ENCODE measurements at places on chromosomes 6 and 20.

GRCh38 chr6:43862925-43863324 lies 92.9 kb downstream of the VEGFA start:
- DNase-seq = no peak

- DNase-seq = no peak
Observed at GRCh38 chr6:169766232-169766631, 14.8 kb downstream of the ERMARD start.

GRCh38 chr6:85394853-85395538 lies 54.9 kb upstream of the NT5E start:
- DNase-seq = no peak

- no peak for DNase-seq
Observed at GRCh38 chr20:22180244-22180643, 404.1 kb downstream of the FOXA2 start.

DNA sequence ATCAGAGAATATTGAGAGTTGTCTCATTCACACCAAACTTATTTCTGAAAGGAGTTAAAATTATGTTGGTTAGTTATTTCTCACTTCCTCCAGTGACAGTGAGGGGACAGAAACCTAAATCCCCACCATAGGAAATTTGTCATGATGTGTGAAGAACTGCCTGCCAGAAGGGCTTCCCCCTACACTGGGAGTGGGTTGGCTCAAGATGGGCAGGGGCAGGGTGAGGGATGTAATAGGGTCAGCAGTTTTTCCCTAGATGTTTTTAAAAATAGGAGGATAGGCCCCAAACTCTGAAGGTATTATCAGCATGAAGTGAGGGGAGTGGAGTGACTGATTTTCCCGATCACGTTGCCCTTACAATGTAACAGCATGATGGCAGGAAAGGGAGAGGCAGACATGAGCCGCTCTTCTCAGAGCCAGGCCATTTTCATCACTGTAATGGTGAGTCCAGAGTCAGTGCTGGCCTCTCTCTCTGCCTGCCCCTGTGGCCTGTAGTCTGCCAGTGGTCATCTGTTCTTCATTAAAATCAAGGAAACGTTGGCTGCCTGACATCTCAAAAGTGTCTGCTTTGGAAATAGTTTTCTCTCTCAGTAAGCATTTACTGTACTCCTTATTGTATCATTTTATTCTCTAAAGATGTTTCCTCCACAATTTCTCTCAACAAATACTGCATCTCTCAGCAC lies 59.8 kb upstream of the SYNJ2 start:
- no peak for DNase-seq

DNA sequence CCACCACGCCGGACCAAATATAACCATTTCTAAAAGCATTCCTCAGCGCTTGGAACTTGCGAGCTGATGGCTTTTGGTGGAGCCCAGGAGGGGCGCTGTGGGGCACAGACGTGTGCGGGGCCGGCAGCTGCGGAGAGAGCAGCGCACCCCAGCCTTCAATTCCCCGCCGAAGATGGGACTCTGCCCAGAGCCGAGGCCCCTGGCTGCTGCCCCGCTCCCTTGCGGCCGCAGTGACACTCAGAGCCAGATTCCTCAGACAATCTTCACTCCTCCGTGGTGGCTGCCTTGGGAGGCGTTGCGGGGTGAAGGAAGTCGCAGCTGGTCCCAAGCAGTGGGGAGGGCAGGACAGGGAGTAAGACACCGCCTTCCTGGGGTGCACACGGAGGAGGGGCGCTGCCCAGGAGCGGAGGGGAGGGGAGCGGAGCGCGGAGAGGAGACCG lies 87.7 kb downstream of the TMEM242 start:
- no peak for DNase-seq

- DNase-seq = no peak
Observed at GRCh38 chr6:158323561-158323958, 11.3 kb downstream of the TULP4 start.

- no peak for DNase-seq
Observed at GRCh38 chr20:16459019-16459700, 114.1 kb downstream of the KIF16B start.

DNA sequence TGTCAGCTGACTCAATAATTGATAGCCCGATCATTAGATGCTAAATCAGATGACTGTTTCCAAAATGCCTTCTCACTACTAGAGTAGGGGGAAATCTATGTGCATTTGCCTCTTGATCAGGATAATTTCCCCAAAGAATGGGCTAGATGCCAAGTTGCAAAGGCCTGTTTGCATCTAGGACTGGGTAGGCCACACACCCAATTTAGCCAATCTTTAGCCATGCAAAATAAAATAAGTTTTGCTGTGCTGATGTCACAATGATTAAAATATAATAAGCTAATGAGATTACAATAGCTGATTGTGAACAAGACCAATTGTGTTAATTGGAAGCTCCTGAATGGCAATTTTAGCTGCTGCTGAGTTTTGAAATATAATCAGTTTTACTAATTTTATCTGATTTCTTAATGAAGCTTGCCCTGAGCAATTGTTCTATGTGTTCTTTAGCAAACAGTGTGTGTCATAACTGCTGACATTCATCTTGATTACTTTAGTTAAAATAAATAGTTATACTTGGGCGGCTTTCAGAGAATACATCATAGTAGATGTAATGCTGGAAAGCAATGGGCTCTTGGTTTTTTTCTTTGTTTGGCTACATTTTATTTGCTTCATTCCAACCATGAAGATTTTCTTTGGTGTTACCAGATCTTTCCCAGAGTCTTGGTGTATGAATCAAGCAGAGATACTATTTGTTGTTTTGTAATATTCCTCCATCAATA lies 973.2 kb upstream of the SLC35B3 start:
- DNase-seq = no peak

DNA sequence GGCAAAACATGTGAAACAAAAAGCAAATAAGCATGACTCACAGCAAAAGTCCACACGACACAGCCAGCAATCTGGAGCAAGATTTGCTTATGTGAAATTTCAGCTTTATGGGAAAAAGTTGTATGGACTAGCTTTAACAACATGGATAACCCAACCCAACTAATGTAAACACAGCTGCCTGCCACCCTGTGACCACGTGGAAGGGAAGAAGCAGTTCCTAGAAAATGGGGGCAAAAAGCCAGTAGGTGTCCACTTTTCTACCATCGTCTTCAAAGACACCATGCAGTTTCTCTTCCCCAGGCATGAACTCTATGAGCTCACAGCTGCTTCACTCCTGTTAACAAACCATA lies 425.4 kb upstream of the RNF217 start:
- no peak for DNase-seq

- no peak for DNase-seq
Observed at GRCh38 chr20:53379014-53379832, 214.4 kb downstream of the ZNF217 start.

GRCh38 chr20:59094576-59094975 lies 52.0 kb upstream of the PRELID3B start:
- no peak for DNase-seq

- no peak for DNase-seq
Observed at GRCh38 chr6:125913864-125914351, 42.7 kb upstream of the HINT3 start.

DNA sequence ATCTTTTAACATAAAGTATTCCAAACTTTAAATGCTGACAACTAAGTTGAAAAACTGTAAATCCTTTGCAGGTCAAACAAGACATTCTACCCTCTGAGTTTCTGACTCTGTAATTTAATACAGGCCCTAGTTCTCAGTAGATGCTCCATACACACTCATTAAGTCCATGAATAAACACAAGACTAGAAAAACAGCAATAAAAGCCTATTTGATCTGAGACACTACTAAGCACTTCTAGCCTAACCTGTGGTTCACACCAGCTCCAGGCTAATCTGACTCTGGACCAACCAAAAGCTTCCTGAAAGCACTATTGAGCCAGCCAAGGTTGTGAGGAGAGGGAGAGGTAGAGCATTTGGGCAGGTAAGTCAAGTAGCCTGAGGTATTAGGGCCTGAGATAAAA lies 103.9 kb downstream of the EPM2A start:
- no peak for DNase-seq

- DNase-seq = no peak
Observed at GRCh38 chr20:17568045-17568788, 1.7 kb upstream of the DSTN start.

DNA sequence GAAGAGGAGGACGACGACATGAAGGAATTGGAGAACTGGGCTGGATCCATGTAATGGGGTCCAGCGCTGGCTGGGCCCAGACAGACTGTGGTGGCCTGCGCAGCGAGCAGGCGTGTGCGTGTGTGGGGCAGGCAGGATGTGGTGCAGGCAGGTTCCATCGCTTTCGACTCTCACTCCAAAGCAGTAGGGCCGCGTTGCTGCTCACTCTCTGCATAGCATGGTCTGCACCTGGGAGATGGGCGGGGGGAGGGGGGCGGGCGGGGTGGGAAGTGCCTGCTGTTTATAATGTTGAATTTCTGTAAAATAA lies 42.3 kb downstream of the CHMP4B start:
- DNase-seq = no peak

- DNase-seq = no peak
Observed at GRCh38 chr6:100877851-100878250, 3.3 kb downstream of the ASCC3 start.

- no peak for DNase-seq
Observed at GRCh38 chr6:80446454-80447045, 340.1 kb downstream of the BCKDHB start.

- DNase-seq = no peak
Observed at GRCh38 chr20:56833427-56833826, 204.3 kb downstream of the TFAP2C start.

GRCh38 chr6:127475823-127476176 lies 16.6 kb upstream of the KIAA0408 start:
- DNase-seq = no peak

- no peak for DNase-seq
Observed at GRCh38 chr6:11854408-11855165, 76.0 kb upstream of the ADTRP start.

GRCh38 chr20:32624687-32625345 lies 39.7 kb upstream of the NOL4L start:
- no peak for DNase-seq

- DNase-seq = no peak
Observed at GRCh38 chr6:13712599-13712898, 914 bp upstream of the RANBP9 start.

DNA sequence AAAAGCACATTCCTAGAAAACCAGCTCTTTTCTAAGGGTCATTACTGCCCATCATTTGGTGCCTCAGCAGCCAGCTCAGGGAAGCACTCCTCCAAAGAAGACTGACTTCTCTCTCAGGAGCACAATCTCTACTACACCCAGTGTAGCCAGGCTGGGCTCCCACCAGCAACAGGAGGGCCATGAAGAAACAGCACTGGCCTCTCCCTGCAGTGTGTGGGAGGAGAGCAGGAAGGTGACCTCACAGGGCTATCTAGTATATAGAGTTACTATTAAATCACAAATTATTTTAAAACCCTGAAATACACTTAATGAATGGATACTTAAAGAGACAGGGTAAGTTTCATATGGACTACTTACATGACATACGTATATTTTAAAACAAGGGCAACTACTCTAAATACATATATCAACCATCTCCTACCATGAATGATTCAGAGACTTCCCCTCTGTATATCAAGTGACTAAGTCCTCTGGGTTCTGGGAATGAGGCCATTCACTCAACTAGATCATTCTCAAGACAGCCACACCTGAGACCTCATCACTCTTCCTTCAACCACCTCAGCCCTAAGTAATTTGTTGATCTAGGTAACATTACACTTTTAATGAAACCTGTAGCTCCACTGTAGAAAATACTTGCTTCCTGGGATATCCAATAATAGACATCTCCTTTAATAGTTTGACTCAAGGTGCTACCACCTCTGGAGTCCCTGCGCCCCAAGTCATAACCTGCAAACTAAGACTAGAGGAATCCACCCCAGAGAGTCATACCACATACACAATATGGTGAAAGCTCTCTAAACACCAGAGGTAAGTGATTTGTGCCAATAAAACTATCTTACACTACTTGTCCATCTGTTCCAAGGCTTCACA lies 25.2 kb downstream of the TBX18 start:
- no peak for DNase-seq

- no peak for DNase-seq
Observed at GRCh38 chr6:101000341-101000740, 119.2 kb upstream of the ASCC3 start.

DNA sequence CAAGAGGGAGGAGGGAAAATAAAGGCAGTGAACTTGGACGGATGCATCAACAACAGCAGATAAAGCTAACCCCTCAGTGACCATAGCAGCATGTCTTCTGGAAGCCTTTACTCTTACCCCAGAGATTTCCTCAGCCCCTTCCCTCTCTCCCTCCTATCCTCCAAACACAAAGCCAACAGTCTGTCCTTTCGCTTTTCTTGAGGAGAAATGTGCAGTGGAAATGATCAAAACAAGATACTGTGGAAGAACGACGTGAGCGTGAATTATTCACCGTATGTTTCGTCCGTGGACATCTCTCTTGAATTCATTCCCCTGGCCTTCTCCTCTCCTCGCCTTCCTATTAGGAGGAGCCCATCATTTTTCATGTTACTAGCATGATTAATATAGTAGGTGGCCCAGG lies 8.5 kb downstream of the NRN1 start:
- no peak for DNase-seq

- no peak for DNase-seq
Observed at GRCh38 chr6:104940893-104941728, 15.8 kb upstream of the LIN28B start.

- no peak for DNase-seq
Observed at GRCh38 chr6:161091151-161091550, 99.6 kb downstream of the MAP3K4 start.

- DNase-seq = no peak
Observed at GRCh38 chr6:132734694-132735236, 20.9 kb upstream of the VNN1 start.

GRCh38 chr6:16698162-16698533 lies 63.1 kb downstream of the ATXN1 start:
- no peak for DNase-seq

DNA sequence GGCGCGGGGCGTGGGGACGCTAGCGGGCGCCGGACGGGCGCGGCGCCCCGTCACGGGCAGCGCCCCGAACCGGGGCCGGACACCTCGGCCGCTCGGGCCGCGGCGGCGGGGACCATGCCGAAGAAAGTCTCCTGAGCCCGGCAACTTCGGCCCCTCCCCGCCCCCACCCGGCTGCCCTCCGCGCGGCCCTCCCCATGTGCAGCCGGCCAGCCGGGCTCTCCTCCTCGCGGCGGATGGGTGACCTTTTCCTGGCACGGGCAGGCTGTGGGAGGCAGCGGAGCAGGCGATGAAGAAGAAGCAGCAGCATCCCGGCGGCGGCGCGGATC lies 278 bp downstream of the UST start:
- DNase-seq = no peak

DNA sequence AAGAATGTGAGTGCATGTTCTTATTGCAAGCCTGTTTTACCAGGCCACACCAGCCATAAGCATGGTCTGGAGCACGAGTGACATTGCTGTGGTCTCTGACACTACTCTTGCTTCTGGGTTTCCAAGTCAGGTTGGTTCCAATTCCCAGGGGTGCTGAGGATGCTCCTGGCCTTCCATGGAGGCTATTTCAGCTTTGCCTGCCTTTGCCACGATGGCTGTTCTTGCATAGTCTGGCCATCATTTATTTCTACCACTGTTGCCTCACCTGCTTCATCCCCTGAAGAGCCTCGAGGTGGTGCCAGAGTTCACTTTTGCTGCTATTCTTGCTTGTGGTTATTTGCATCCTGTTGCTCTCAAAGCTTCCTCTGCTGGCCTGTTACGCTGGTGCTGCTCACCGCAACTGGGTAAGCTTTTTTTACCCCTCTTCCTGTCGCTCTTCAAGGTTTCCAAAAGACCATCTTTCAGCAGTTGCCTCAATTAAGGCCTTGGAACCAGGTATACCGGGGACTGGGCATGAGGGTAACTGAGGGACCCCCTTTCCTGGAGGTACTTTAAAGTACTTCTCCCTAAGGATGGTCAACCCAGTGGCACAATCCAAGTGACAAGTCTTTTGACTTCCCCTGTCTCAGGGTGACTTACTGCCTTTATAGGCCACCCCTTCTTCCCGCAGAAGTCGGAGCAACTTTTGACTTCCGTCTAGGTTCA lies 64.5 kb downstream of the AKAP7 start:
- DNase-seq = peak; percentile 81
